Mucosa of gallbladder (tissue), 1 donor: ENCODE measurements at places on chromosomes 13 and 19. TPM values are rescaled to one million over a fixed set of nuclear protein-coding genes. Genes with fewer than 3 reads are reported as not detected.

Gene SIGLEC14
- 5.9 TPM for total RNA-seq

Gene ZNF419
- 9.6 TPM for total RNA-seq

Gene PLPPR3
- total RNA-seq: 0.20 TPM

Gene THSD8
- 4.1 TPM for total RNA-seq

Gene WDR62
- 1.3 TPM for total RNA-seq

Gene FAM216B
- total RNA-seq: not detected

Gene ZNF227
- 20.6 TPM for total RNA-seq

Gene ZNF112
- 6.0 TPM for total RNA-seq

Gene EMP3
- total RNA-seq: 52.4 TPM

Gene TUBB4A
- 1.8 TPM for total RNA-seq

Gene GAPDHS
- total RNA-seq: not detected

Gene FFAR2
- 0.17 TPM for total RNA-seq

Gene LHFPL6
- total RNA-seq: 30.2 TPM

Gene PDX1
- total RNA-seq: 18.4 TPM

Gene CLEC4G
- total RNA-seq: 0.83 TPM

Gene TMEM205
- total RNA-seq: 136 TPM

Gene KPNA3
- total RNA-seq: 31.5 TPM

Gene IL4I1
- total RNA-seq: 0.81 TPM

Gene ATP5F1D
- 213 TPM for total RNA-seq

Gene UNC13A
- 0.78 TPM for total RNA-seq

Gene PIAS4
- 31.9 TPM for total RNA-seq

Gene RXFP2
- not detected for total RNA-seq

Gene LENG9
- total RNA-seq: 11.0 TPM

Gene C3
- 486 TPM for total RNA-seq

Gene EEF1AKMT1
- total RNA-seq: 6.5 TPM

Gene MIA
- total RNA-seq: 4.5 TPM
